Activated CD4-positive, alpha-beta memory T cell treated with anti-CD3 and anti-CD28 coated beads, Interleukin-2, amount 10 ng/mL, durations not matched to agents 7 days and 5 days (primary cell): ENCODE measurements at places on chromosomes 3 and 15.

- no peak for DNase-seq
These were observed 100.3 kb downstream of the CCNL1 start for GRCh38 chr3:157059661-157060060.

DNA sequence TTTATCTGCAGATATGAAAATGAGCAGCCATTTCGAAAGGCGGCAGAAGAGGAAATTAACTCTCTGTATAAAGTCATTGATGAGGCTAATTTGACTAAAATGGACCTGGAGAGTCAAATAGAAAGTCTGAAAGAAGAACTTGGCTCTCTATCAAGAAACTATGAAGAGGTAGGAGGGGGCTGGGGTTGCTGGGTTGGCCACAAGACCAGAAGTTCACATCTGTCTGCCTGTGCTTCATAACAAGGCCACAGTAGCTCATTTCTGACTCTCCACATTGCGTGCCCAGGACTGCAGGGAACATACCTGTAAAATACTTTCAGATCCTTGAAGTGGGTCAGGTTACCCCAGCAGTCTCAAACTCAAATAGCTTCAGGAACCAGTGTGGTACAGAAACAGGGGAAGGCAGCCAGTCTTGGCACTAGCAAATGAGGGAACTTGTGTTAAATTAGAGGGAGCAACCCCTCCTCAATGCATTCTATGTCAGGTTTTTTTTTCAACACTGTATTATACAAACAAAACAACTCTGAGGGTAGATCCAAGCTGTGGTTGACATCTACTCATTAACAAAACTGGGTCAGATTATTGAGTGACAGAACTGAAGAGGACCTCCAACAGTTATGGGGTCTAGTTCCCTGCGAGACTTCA lies 48.7 kb downstream of the BFSP2 start:
- DNase-seq: peak; percentile 46

DNA sequence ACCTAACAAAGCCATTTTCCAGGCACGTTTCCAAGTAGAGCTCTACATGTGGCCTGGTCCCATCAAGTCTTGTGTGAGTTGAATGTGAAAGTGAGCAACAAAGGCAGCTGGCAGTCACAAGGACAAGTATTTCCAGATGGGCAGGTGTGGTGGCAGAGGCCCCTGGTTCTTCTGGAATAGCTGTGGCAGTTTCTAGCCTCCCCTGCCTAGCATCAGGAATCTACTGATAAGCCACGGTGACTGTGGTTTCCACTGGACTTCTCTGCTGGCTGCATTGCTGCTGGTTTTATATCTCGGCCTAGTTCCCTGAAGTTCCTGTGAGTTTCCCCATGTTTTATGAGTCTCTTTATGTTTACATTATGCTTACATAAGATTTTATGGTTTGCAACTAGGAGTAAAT lies 117.7 kb downstream of the GOLIM4 start:
- DNase-seq: no peak

GRCh38 chr3:62332835-62333244 lies 40.5 kb downstream of the FEZF2 start:
- DNase-seq: no peak

DNA sequence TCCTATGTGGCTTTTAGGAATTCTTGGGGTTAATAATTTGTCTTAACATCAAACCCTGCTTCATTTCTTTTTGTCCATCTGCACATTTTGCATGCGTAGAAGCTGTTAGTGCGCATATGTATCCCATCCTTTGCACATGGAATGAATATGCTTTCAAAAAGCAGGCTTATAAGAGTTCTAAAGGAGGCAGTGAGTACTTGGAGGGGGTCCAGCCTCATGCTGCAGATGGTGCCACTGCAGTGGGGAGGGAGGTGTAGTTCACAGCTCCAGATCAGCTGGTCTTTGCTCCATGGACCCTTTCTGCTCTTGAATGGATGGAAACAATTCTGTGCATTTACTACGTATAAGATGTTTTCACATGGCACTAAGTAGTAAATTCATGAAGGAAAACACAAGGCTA lies 20.7 kb upstream of the SSR3 start:
- DNase-seq: no peak

- DNase-seq: no peak
These were observed 589.3 kb upstream of the KCNMB2 start for GRCh38 chr3:177946936-177947335.
